ENCODE measurements at places on chromosomes 16 and 17. TPM values are rescaled to one million over a fixed set of nuclear protein-coding genes. Genes with fewer than 3 reads are reported as not detected.

RAMP2 gene
- polyA plus RNA-seq = not detected

CSH2 gene
- polyA plus RNA-seq = not detected

MEFV gene
- not detected for polyA plus RNA-seq

CNGB1 gene
- polyA plus RNA-seq = not detected

TSR3 gene
- 116 TPM for polyA plus RNA-seq

EXOC3L1 gene
- not detected for polyA plus RNA-seq

CCDC144A gene
- not detected for polyA plus RNA-seq

GLIS2 gene
- not detected for polyA plus RNA-seq

IGF2BP1 gene
- polyA plus RNA-seq = not detected

CCL5 gene
- polyA plus RNA-seq = 66.3 TPM

RHBDL1 gene
- polyA plus RNA-seq = 1.1 TPM

CCL4 gene
- 8.4 TPM for polyA plus RNA-seq

TPSAB1 gene
- not detected for polyA plus RNA-seq

MRC2 gene
- 0.24 TPM for polyA plus RNA-seq

HOXB6 gene
- not detected for polyA plus RNA-seq

DDX19B gene
- polyA plus RNA-seq = 53.8 TPM

GHDC gene
- polyA plus RNA-seq = 24.3 TPM

Data from IgD-negative memory B cell (primary cell).